Renal cortex interstitium (tissue), 15 donors: ENCODE measurements at places on chromosomes 1 and 21. TPM values are rescaled to one million over a fixed set of nuclear protein-coding genes. Genes with fewer than 3 reads are reported as not detected.

DNA sequence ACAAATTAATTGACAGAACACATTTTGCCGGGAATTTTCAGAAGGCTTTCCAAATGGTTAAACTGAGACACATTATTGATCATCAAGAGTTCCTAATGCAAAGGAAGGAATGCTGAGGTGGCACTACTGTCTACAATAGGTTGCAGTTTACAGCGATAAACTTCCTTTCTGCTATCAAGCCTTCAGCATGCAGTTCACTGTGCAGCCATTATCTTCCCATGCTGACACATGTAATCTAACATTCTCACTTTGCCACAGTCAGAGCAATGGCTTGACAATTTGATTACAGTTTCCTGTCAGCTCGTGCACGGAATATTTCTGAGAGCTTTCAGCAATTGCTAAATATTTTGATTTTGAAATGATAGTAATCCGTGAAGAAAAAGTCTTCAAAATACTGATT lies 166.9 kb upstream of the PRMT6 start:
- no peak for DNase-seq

DNA sequence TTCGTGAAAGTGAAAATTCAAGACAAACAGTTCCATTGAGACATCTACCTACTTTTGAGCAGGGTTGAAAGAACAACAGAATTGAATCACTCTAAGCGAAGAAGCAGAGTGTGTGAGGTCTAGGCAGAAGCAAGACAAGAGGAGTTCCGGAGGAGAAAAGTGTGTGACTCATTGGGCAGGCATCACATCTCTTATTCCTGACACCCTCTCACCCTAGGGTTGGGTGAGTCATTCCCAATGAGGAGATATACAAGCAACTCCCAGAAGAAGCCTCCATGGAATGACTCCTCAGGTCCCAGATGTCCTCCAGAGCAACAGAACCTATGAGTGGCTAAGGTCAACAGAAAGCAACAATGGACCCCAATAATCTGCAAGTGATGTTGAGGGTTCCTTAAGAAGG lies 138.1 kb downstream of the TPR start:
- DNase-seq, result no peak

- peak; percentile 38 for DNase-seq
Measured at GRCh38 chr1:47934243-47934805, 62.9 kb downstream of the TRABD2B start.

DNA sequence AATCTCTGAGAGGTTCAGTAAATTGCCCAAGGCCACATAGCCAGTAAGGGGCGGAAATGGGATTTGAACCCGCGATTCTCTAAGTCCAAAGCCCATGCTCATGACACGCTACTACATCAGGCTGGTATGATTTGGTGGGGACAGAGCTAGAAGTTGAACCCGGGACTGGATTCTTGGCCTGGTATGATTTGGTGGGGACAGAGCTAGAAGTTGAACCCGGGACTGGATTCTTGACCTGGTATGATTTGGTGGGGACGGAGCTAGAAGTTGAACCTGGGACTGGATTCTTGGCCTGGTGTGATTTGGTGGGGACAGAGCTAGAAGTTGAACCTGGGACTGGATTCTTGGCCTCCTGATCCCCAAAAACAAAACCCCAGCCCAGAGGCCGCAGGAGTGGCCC lies 23.0 kb downstream of the EPHB2 start:
- no peak for DNase-seq

- DNase-seq, result no peak
Measured at GRCh38 chr1:91594383-91595055, 93.9 kb downstream of the CDC7 start.

DNA sequence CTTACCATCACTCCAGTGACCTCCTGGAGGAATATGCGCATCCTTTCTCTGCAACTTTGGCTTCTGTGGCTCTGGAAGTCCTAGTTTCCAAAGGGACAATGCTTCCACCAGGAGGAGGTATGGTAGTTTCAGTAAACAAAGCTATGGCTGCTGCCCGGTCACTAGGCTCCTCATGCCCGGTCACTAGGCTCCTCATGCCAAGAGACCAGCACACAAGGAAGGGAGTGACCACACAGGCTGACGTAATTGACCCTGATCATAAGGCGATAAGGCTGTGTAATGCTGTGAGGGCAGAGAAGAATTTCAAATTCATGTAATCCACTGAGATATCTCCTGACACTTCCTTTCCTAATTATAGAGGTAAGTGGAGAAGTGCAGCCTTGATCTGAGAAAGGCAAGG lies 102.9 kb downstream of the DTL start:
- DNase-seq, result no peak

DNA sequence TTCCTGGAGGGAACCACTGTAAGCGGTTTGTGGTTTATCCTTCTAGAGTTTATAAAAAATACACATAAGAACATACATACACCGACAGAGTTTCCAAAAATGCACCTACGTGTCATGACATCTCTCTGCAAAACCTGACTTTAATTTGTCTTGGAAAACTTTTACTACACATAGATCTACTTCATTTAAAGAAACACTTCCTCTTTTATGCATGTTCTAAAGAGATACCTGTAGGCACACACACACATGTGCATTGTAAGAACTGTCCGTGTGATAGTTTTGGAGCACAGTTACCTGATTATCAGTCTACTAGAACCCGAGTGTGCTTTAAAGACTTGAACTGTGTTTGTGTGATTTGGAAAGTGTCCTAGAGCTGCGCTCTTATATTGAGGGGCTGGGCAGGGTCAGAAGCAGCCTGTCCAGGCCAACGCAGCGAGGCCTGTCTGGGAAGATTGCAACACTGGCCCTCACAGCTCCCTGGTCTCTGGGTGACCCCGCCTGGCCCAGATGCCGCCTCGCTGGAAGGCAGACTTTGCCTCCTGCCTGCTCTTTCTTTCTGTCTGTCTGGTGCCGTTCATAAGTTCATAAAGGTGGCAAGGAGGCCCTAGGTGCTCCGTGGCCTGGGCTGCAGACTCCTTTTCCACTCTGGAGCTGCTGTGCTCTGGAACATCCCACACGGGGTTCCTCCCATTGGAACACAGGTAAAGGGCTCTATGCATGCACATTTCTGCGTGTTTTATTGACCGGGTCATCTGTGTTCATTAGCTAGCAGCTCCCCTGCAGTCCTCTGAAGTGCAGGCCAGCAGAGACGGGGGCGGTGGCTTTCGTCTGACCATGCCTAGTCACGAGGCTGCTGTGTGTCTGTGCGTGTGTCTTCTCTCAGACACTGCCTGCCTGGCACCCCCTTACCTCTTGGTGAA lies 46.3 kb downstream of the AGPAT3 start:
- DNase-seq, result no peak

DNA sequence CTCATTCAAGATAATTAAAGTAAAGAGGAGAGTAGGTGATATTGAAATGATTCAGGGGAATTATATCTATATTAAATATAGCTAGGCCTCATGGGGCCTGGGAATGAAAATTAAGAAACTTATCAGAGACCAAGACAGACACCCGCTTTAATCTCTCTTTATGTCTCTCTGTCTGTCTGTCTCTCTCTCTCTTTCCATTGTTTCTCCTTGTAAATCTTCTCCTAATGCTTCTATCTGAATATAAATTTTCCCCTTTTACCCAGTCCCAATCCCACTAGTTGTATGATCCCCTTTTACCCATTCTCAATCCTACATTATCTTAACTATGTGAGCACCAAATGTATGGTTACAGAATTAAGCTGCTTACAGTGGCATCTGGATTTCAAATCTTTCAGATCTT lies 61.2 kb downstream of the RGS5 start:
- no peak for DNase-seq

DNA sequence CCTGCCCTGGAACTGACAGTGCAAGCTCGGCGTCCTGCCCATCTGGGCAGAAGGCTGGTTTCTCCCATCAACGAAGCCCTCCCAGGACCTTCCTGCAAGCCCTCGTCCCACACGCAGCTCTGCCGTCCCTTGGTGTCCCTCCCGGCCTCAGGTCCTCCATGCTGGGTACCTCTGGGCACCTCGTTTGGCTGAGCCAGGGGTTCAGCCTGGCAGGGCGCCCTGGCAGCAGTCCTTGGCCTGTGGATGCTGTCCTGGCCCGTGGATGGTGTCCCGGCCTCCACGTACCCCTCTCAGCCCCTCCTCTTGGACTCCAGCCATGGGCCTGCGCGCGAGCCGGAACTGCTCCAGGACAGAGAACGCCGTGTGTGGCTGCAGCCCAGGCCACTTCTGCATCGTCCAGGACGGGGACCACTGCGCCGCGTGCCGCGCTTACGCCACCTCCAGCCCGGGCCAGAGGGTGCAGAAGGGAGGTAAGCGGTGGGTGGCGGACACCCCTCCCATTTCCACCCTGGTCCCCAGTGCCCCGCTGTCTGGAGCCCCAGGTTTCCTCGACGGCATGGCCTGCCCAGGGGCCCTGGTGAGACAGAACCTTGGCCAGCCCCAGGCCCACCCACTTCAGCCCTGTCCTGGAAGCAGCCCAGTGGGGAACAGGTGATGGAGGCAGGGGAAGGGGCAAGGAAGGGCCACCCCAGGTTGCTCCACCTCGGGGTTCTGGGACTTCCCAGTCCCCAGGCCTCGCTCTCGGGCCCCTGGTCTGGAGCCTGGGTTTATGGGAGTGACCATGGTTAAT lies 3.5 kb downstream of the TNFRSF14 start:
- DNase-seq, result no peak

ZBTB8OS gene
- polyA plus RNA-seq, result 34.8 TPM

MYOG gene
- polyA plus RNA-seq, result 0.20 TPM

NUAK2 gene
- 8.6 TPM for polyA plus RNA-seq

OR6F1 gene
- polyA plus RNA-seq, result not detected

LENEP gene
- polyA plus RNA-seq, result 1.6 TPM

PPIAL4G gene
- polyA plus RNA-seq, result 0.09 TPM

CALML6 gene
- 0.73 TPM for polyA plus RNA-seq

MARCKSL1 gene
- 427 TPM for polyA plus RNA-seq
